ENCODE measurements at places on chromosomes 6 and 20.

DNA sequence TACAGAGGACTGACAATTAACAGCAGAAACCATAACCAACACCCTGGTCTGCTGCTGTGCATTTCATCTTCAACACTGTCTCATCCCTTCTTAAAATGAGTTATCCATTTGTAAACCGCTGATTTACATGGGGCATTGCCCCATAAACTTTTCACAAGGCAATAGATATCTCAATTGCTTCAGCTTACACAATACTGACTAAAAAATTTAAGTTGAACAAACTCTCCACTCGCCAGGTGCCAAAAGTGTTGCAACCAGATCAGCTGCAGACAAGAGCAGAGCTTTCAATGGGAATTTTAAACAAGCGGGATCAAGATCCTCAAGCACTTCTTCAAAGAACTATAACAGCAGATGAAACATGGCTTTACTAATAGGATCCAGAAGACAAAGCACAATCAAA, 183.0 kb downstream of the TASP1 start:
- DNase-seq = no peak

DNA sequence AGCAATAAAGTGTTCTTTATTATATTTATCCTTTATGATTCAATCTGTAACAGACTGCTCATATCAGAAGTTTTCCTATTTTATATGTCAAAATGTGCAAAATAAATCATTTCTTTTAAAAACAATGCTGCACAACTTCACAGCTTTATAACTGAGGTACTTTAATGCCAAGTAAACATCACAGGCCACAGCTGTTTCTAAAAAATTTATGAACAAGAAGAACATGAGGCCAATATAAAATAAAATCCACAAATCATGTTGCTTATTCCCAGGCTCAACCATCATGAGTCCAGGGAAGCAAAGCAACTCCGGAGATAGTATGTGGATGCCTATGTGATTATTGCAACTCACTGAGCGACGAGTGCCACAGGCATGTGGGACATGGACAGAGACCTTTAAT, 195.5 kb downstream of the ISM1 start:
- DNase-seq = no peak

- DNase-seq = no peak
Measured at GRCh38 chr6:75283907-75284631, 523 bp downstream of the TMEM30A start.

- peak; percentile 51 for DNase-seq
Measured at GRCh38 chr20:32539817-32540675, 45.1 kb downstream of the NOL4L start.

DNA sequence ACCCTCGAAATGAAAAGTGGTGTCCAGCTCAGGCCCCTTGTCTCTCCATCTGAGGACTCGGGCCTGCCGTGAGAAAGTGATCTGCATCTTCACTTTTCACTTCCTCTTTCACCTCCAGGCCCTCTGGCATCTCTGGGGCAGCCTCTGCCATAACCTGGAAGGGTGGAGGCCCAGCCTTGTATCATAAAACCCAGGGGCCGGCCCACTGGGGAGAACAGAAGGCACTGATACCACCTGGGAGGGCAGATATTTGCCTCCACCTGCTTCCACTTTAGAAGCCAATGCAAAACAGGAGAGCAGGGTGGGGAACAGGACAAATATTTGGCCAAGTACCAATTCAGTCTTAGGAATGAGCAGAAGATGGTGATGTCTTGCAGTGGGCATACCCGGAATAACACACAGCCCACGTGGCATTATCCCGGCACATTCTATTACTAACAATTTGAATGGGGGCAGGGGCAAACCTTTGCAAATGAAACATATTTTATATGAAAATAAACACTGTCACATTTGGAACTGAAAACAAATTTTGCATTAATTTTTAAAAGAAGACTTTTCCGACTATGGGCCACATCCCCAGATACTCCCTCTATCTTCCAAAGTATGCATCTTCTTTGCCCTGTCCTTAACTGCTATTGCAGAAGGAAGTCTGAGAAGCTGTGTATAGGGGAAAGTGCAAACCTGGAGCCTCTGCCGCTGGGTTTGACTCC, 69.2 kb upstream of the TBC1D7 start:
- DNase-seq = no peak

- DNase-seq = no peak
Measured at GRCh38 chr6:31775184-31775583, 1.9 kb downstream of the VWA7 start.

- no peak for DNase-seq
Measured at GRCh38 chr20:50258790-50259483, 68.3 kb downstream of the CEBPB start.
